GOT3 (cell line): ENCODE measurements at places on chromosomes 13 and 19.

DNA sequence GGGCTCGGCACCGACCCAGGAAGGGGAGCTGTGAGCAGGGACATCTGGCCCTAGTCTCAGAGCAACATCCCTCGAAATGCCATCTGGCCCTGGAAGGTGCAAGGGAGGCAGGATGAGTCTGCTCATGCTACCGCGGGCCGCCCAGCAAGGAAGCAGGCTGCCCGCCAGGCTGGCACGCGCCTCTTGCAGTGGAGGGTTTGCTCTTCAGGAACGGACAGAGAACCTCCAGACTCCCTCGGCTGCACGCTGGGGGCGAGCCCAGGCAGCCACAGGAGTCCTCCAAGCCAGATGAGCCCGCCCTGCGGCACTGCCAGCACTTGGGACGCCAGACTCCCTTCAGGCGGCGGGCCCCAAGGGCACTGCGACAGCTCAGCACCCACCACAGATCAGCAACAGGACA lies 10.1 kb upstream of the ATP8B3 start:
- no peak for DNase-seq

GRCh38 chr19:41601771-41602170 lies 25.1 kb downstream of the CEACAM4 start:
- DNase-seq, result no peak

GRCh38 chr19:5263615-5264014 lies 77.0 kb downstream of the PTPRS start:
- DNase-seq, result no peak

GRCh38 chr19:12825254-12826131 lies 8.9 kb downstream of the RTBDN start:
- no peak for DNase-seq

DNA sequence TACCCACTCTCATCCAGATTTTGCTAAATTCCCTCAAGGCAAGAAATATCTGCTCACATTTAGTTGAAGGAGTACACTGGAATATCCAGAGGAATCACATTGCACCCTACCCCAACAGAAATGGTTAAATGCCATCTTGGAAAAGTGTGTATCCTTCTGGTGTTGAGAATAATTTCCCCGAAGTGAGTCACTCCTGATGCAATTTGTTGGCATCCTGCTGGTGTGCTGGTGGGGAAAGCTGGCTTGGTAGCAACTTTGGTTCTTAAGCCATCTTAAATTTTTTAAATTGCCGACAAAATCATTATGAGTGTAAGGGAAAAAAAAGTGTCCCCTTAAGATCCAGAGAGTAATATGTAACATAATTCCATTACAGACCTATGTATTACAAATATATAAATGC lies 337.3 kb upstream of the DACH1 start:
- no peak for DNase-seq

DNA sequence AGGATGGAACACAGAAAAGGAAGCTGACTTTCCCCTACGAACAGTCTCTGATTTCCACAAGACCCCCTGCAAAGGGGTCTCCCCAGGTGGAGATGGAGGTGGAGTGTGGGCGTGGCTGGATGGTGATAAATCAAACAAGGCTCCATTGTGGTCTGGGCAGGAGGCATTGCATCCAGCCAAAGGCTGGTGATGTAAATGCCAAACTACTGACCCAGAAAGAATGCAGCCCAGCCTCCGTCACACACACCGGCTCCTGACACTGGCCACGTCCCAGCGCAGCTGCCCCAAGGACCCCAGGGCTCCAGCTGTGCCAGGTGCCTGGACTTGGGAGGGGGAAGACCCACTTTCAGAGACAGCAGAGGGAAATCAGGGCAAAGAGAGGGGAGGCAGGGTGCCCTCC lies 6.3 kb downstream of the SLC7A1 start:
- DNase-seq, result no peak

- DNase-seq, result no peak
Measured at GRCh38 chr19:6738787-6739389, 592 bp upstream of the TRIP10 start.

DNA sequence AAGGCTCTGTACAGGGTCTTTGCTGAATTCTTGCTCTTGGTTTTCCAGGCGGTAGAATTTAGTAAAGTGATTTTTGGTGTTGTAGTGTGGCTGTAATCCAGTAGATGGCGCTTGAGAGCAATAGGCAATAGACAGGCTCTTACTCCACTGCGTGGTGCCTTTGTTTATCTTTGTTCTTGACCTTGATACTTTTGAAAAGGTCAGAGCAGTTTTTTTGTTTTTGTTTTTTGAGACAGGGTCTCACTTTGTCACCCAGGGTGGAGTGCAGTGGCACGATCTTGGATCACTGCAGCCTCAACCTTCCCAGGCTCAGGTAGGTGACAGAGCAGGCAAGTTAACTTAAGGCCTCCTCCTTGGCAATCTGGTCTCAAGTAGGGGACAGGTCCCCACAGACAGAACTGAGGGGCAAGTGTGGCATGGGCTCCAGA lies 12.2 kb upstream of the LILRA5 start:
- no peak for DNase-seq

DNA sequence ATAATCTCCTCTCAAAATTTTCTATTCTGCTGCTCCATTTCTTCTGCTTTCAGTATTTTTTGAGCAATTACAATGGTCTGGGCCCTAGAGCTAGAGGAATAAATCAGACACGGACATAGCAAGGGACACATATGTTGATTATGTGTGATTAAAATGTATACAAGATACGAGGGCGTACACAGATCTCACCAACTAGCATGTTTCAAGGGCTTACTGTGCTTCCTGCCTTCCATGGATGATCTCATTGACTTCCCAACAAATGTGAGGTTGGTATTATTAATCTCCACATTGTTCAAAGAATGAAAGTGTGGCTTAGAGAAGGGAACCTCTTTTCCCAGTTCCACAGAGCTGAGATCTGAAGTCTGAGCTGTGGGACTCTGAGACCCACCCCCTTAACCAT lies 9.1 kb downstream of the PLD3 start:
- no peak for DNase-seq
